Stimulated activated CD8-positive, alpha-beta memory T cell treated with anti-CD3 and anti-CD28 coated beads, Interleukin-7, amount 100 ng/mL, for 48 hours (primary cell): ENCODE measurements at places on chromosomes 1 and 21.

- no peak for DNase-seq
These were observed 683 bp downstream of the PPOX start for GRCh38 chr1:161166669-161167548.

DNA sequence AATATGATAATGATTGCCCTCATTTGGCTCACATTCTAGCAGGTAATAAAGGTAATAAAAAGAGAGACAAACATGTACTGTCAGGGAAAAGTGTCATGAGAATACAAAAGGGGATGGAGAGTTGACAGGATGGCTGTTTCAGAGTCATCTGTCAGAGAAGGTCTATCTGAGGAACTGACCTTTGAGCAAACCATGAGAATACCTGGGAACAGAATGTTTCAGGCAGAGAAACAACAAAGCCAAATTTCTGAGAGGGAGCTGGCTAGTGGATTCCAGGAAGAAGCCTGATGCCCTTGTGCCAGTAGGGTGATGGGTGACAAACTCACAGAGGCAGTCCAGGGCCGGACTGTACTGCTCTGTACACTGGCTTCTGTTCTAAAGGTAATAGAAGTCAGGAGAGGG is 107.2 kb downstream of the C1orf21 start:
- DNase-seq: no peak

DNA sequence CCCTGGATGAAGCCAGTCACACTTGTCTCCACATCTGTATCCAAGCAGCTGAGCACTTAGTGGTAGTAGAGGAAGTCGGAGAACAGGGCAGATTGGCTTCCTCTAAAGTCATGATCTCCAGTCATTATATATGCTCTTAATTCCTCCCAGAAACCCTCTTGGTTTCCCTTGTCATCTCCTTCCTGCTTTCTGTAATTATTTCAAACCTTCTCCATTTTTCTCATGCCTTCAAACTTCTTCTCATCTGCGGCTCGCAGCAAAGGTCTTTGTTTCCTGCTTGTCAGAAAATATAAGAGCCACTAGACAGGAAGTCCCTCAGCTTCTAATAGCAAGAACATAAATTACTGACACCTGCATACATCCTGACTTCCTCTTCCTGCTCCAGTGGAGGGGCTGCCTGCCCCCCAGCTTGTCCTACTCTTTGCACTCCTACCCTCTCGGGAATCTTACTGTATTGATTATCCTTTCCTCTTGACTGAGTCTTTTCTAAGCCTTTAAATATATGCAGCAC is 124.6 kb upstream of the NGF start:
- no peak for DNase-seq

GRCh38 chr1:221777431-221778072 is 35.7 kb upstream of the DUSP10 start:
- no peak for DNase-seq

DNA sequence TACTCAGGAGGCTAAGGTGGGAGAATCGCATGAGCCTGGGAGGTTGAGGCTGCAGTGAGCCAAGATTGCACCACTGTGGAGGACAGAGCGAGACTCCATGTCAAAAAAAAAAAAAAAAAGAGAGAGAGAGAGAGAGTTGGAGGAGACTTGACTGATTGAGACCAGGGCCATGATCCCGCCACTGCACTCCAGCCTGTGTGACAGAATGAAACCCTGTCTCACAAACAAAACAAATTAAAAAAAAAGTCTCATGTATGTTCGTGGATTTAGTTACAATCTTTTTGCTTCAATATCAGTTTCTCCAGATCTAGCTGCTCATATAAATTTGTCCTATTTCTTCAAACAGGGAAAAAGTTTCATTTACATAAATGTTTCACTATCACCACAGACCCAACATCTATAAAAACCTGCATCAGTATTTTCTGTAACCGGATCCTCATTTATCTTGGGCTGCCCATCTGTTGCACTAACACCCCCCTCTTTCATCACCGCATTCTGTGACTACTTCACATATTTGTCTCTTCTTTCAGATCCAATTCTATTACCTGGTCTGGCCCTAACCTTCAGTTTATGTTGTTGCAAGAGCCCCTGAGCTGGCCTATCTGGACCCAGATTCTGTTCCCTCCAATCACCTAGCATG is 127.0 kb downstream of the GREM2 start:
- no peak for DNase-seq

- DNase-seq: no peak
These were observed 10.1 kb upstream of the EFNA1 start for GRCh38 chr1:155117610-155118009.

DNA sequence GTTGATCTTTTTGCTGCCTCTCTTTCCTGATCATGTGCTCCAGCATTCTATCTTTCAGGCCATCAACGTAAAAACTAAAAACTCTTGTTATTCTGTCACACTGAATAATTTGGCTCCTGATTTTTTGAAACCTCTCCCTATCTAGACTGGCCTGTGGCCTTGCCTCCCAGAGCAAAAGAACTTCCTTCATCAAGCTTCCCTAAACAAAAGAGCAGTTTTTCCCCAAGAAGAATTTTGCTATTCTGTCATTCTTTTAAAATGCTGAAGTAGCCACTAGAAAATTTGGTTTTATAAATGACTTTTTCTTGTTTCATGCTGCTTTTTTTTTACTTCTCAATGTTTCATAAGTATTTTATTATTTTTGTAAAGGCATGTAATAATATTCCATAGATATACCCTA is 37.1 kb upstream of the CR2 start:
- no peak for DNase-seq

GRCh38 chr1:58155418-58156123 is 391.0 kb downstream of the OMA1 start:
- DNase-seq: no peak

DNA sequence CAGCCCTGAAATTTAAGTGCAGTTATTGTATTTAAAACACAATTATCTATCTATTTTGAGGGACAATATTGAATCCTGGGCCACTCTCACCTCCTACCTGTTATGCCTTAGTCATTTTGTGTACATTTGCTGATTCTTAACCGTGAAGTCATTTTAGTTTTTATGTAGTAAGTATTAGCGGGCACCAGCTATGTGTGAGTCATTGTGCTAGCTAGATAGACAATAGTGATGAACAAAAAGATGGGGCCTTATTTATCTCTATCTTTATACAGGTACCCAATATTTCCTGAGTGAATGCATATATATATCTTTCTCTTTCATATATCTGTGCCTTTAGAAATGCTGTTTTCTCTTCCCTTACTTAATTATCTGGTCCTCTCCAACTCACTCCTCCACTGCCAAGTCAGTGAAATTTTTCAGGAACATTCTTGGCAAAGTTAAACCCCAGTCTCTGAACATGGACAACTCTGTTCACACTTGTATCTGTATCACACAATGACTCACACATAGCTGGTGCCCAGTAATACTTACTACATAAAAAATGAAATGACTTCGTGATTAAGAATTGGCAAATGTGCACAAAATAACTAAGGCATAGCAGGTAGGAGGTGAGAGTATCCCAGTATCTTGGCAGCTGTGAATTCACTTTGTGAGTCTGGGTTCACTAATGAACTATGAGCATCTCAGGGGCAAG is 166.0 kb upstream of the C8B start:
- DNase-seq: no peak

DNA sequence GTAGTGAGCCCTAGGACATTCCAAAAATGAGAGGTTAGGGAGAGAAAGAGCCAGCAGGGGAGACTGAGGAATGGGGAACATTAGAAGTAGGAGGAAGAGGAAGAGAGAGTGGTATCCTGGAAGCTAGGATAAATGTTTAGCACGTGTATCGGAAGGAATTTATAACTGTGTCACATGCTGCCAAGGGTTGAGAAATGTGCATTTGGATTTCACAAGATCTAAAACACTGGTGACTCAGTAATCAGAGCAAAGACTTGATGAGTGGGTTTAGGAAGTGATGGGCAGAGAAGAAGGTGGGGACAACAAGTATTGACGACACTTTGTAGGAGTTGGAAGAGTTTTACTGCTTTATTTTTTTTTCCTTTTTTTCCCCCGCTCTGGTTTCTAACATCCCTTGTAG is 193.9 kb downstream of the FMN2 start:
- no peak for DNase-seq

- DNase-seq: no peak
These were observed 5.1 kb downstream of the AGRN start for GRCh38 chr1:1024771-1025699.

- DNase-seq: no peak
These were observed 720 bp downstream of the LIN9 start for GRCh38 chr1:226308166-226308722.

GRCh38 chr1:235417086-235417697 is 50.0 kb downstream of the TBCE start:
- peak; percentile 13 for DNase-seq

DNA sequence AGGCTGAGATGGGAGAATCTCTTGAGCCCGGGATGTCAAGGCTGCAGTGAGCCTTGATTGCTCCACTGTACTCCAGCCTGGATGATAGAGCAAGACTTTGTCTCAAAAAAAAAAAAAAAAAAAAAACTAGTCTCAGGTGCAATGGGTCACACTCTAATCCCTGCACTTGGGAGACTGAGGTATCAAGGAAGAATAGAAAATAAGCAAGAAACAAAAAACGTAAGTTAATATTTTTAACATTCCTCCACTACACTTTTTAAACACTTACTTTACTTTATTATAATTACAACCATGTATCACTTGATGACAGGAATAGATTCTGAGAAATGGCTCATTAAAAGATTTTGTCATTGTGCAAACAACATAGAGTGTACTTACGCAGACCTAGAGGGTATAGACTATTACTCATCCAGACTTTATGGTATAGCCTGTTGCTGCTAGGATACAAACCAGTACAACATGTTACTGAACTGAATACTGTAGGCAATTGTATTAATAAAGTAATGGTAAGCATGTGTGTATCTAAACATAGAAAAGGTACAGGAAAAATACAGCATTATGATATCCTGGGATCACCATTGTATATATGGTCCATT is 1244.1 kb upstream of the ADGRL4 start:
- DNase-seq: no peak

GRCh38 chr1:179376223-179376622 is 10.5 kb downstream of the AXDND1 start:
- DNase-seq: no peak

DNA sequence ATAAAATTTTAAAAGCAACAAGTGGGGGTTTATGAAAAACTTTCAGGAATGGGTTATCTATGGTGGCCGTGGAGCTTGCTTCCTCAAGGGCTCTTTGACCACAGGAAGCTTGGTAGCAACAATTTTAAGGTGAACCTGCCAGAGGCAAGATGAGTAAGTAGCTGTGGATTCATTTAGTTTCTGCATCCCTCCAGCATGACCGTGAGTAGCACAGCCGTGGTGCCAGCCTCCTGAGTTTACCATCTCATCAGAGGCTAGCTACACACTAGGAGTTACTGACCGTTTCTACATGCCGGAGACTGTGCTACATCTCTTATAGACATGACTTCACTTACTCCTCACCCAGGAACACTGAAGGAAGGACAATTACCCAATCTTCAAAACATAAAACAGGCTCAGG is 30.1 kb upstream of the PLEKHG5 start:
- no peak for DNase-seq

DNA sequence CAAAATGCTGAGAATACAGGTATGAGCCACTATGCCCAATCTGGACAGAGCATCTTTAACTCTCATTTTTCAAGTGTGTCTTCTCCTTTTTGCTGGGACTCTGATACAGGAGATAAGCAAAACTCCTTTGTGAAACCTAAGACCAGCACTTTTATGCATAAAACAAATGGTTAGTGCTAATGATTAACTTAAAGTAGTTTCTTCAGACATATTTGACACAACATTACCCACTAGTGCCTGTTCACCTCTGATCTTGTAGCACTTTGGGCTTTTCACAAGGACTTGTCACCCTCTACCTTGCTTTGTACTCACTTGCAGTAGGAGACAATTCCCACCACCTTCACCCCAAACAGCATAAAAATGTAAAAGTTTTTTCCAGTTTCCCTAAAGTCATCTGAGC is 216.3 kb downstream of the RGS7 start:
- DNase-seq: no peak

DNA sequence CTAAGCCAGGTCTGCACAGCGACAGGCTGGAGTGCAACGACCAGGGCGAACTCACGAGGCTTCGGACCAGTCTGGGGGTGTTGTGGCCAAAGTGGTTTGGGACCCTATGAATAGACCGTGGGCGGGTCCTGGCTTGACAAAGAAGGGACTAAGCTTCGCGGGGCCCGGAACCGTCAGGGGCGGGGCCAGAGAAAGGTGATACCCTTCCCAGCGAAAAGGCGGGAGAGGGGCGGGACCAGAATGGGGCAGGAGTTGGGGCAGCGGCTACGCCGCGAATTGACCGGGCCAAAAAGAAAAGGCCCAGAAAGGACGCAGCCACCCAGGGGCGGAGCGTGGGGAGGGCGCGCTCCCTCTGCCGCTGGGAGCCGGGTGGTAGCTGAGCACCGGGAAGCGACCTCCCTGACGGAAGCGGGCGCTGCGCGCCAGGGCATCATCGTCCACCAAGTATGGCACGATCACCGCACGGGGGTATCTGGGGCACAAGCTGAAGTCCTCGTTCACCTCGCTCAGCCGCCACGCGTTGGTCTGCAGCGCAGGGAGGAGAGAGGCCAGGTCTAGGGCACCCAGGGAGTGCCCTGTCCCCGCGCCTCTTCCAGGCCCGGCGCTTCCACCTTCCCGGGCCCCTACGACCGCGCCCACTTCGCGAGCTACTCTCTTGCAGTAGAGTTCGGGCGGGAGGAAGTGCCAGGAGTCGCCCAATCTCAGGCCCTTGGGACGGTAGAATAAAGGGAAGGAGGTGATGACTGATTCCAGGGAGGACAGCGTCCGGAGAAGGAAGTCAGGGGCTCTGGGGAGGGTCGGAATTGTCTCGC is 6.7 kb upstream of the FAM167B start:
- DNase-seq: no peak

- no peak for DNase-seq
These were observed 8.9 kb downstream of the RBM15 start for GRCh38 chr1:110348050-110348449.

DNA sequence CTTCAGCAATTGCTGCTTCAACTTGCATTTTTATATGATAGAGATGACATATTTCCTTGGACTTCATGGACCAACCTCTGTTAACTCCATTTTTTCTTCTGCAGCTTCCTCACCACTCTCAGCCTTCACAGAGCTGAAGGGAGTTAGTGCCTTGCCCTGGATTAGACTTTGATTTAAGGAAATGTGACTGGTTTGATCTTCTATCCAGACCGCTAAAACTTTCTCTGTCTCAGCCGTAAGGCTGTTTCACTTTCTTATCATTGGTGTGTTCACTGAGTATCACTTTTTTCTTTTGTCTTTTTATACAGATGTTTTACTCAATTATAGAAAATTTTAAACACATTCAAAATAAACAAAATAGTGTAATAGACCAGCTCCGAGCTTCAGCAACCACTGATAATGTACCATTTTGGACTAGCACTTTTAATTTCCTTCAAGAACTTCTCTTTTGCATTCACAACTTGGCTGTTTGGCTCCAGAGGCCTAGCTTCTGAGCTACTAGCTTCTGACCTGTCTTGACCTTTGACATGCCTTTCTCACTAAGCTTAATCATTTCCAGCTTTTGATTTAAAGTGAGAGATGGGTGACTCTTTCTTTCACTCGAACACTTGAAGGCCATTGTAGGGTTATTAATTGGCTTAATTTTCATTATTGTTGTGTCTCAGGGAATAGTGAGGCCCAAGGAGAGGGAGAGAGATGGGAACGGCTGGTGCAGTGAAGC is 9.3 kb downstream of the NEK7 start:
- no peak for DNase-seq
